ENCODE measurements at places on chromosomes 2 and 18.

DNA sequence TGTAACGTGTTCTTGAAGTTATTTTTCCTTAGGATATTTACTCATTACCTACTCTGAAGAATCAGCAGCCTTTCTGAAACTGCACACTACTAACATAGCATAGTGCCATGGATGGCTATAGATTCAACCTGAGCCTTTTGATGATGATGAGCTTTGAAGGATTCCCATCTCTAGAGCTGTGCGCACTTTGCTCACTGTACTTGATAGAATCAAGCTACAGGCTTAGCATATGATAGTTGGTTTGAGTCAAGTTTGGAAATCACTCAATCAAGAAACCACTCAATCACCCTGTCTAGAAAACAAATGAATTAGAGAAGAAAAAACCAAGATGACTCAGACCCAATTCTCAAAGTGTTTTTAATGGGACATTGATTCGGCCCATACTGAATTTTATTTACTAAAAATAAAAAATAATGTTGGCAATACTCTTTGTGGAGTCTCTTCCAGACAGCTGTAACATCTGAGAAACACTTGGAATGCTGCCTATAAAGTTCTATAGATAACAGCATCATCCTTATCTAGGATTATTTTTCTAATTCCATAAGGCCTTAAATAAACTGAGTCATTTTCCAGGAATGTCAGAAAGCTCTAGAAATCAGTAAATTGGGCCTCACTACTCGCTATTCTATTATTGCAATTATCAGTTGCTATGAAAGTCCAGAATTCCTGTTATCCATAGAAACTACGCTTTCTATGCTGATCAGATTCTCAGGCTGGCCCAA is 259.0 kb upstream of the ERBB4 start:
- DNase-seq: no peak

- DNase-seq: peak; percentile 87
Measured at GRCh38 chr2:241041589-241042158, 43.3 kb downstream of the SNED1 start.

DNA sequence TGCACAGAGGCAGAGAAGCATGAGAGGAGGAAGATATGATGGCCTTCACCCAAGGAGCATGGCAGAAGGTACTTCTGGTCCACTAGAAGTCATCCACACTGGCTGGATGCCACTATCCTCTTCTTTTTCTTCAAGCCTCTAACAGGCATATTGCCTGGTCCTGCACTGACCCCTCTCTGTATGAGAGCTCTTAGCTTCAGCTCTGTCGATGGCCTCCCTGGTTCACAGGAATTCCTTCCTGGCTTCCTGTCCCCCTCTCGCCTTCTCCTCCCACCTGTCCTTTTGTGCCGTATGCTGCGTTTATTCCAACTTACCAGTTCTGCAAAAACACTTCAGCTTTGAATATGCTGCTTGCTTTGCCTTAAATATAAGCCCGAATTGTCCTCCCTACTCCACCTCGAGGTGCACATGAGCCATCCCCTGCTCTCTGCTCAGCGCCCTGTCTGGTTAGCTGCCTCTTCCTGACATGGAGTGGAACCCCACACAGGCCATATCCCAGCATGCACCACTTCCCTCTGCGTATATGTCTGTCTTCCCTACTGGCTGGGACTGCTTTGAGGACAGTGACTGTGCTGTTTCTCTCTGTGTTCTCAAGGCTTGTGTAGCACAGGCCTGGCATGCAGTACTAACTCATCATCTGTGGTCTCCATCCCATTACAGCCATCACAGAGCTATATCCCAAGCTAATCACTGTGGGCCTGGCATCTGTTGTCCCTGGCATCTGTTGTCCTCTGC is 474.9 kb downstream of the EIPR1 start:
- no peak for DNase-seq

DNA sequence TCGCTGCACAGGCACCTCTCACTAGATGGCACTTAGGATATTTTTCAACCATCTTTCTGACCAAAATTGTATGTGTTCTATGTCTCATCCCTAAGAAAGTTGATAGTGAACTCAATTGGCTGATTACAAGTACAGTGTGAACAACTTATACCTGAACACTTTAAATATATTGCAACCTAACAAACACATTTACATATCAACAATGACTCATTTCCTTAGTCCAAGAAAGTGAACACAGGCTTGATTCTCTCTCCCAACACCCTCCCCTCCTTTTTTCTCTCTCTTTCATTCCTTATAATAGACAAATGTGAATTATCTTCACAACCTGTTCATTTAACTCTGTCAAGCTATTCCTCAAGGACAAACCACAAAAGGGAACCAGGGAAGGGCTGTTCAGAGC is 192.0 kb downstream of the SLC8A1 start:
- DNase-seq: no peak

DNA sequence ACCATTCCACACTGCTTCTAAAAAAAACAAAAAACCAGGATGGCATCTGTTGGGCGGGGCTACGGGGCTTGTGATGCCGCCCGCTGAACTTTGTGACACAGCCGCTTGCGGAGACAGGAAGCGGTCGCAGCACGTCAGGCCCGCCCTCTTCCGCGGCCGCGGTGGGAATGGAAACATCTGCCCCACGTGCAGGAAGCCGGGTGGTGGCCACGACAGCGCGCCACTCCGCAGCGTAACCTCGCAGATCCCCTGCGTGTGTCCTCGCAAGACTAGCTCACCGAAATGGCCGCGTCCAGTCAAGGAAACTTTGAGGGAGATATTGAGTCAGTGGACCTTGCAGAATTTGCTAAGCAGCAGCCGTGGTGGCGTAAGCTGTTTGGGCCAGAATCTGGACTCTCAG is 168.5 kb downstream of the SUCLG1 start:
- no peak for DNase-seq

DNA sequence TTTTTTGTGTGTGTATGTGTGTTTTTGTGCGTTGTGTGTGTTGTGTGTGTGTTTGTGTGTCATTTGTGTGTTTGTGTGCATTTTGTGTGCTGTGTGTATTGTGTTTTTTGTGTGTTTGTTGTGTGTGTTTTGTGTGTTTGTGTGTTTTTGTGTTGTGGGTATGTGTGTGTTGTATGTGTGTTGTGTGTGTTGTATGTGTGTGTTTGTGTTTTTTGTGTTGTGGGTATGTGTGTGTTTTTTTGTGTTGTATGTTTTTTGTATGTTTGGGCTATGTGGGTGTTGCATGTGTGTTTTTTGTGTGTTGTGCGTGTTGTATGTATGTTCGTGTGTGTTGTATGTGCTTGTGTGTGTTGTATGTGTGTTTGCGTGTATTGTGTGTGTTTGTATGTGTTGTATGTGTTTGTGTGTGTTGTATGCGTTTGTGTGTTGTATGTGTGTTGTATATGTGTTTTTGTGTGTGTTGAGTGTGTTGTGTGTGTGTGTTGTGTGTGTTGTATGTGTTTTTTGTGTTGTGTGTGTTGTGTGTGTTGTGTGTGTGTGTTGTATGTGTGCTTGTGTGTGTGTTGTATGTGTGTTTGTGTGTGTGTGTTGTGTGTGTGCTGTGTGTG is 275.3 kb downstream of the HRH4 start:
- DNase-seq: no peak

GRCh38 chr2:100884145-100884621 is 64.2 kb downstream of the NPAS2 start:
- DNase-seq: no peak

DNA sequence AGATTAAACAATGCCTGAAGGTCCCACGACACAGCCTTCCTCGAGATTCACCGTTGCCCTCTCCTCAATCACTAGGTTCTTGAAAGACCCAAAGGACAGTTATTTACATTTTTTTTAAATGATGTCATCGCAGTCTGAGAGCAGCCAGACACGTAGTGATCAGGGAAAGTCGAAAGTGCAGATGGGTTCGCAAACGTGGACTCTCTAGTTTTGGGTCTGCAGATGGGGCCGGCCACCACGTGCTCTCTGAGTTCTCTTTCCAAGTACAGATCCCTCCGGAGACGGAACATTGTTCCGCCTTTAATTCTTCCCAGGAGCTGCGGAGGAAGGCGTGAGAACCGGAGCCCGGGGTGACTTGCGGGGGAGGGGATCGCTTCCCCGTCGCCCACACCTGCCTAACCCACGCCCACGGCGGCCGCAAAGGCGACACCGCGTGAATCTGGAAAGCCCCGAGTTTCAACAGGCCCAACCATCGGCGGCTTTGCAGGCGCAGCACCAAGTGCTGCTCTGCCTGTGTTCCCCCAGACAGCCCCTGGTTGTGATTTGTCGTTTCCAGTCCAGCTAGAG is 54.3 kb downstream of the PKDCC start:
- peak; percentile 40 for DNase-seq

DNA sequence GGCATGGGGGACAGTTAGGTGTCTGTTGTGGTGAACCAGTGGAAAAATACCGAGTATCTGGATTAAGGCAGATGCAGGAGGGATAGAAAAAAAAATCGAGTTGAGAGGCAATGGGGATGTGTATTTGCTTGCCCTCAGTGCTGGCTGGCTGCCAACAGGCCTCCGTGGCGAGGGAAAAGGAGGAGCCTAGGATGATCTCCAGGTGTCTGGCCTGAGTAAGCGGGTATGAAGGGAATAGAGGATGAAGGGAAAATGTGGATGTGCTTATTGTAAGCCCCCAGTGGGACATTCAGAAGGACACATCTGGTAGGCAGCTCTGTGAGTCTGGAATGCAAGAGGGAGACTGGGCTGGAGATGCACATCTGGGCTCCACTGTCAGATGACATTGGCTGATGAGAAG is 22.8 kb downstream of the KCNS3 start:
- no peak for DNase-seq

- DNase-seq: no peak
Measured at GRCh38 chr2:133760376-133760775, 192.1 kb upstream of the NCKAP5 start.

GRCh38 chr2:112084689-112085374 is 29.8 kb downstream of the TMEM87B start:
- DNase-seq: no peak

DNA sequence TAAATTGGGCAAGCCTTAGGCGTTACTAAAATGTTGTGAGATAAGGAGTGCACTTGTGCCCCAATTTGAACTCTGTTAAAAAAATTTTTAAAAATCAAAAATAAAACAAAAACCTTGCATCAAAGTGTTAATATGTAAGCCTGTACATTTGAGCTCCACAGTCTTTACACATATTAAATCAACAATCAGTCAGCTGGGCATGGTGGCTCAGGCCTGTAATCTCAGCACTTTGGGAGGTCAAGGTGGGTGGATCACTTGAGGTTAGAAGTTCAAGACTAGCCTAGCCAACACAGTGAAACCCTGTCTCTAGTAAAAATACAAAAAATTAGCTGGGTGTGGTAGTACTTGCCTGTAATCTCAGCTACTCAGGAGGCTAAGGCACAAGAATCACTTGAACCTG is 16.3 kb downstream of the TMEM17 start:
- DNase-seq: no peak

- DNase-seq: no peak
Measured at GRCh38 chr2:188787658-188788240, 186.4 kb upstream of the COL3A1 start.

DNA sequence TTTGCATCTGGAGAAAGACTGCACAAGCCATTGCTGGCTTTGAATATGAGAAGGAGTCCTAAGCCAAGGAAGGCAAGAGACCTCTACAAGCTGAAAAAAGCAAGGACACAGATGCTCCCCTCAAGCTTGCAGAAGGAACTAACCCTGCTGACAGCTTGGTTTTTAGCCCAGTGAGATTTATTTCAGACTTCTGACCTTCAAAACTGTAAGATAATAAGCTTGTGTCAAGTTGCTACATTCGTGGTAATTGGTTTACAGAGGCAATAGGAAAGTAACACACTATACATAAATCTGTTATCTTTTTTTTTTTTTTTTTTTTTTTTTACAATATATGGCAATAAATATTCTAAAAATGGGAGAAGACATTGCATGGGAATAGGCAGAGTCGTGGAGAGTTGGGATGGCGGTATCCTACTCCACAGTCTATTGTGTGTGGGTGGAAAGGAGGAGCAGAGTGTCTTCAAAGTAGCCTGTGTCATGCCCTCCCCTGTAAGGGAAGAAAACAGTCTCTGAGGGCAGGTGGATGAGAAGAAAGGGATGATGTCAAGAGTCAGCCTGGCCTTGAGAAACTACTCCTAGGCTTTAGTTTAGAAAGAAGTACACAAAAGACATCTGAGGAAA is 196.9 kb downstream of the THSD7B start:
- no peak for DNase-seq

DNA sequence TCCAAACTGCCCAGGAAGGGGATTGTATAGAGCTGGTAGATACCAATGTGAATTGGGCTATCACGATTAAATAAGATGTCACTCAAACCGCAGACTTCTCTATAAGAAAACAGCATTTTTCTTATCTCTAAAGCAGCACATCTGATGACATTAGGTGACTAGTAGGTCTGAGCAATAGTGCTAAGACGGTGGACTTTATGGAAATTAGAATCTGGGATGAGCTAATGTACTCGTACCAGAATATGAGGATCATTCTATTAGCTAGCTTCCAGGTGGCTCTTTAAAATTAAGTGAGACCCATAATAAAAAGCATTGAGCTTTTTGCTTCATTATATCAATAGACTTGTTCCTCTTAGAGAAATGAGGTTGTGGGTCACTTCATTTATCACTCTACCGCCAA is 130.0 kb upstream of the MC4R start:
- DNase-seq: no peak

GRCh38 chr18:32735781-32736180 is 37.0 kb downstream of the KLHL14 start:
- DNase-seq: no peak

DNA sequence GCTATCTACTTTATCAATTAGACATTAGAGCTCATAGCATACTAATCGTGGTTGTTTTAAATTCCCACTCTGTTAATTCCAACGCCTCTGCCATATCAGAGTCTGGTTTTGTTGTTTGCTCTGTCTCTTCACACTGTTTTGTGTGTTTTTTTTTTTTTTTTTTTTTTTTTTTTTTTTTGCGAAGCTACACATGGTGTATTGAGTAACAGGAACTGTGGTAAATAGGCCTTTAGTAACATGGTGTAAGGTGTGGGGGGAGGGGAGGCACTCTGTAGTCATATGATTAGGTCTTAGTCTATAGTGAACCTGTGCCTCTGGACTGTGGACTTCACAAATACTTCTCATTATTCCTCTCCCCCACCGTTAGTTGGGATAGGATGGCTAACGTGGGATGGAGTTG is 370.7 kb upstream of the RAB12 start:
- no peak for DNase-seq

Data from OCI-LY7 (cell line).